ENCODE measurements at places on chromosomes 1 and 21. TPM values are rescaled to one million over a fixed set of nuclear protein-coding genes. Genes with fewer than 3 reads are reported as not detected.

The ATAD3C gene
- total RNA-seq: not detected

The ZNF593OS gene
- not detected for total RNA-seq

The SCCPDH gene
- 72.7 TPM for total RNA-seq

The KRTAP19-1 gene
- total RNA-seq: not detected

The OR2L13 gene
- total RNA-seq: 5.5 TPM

The ADAM30 gene
- total RNA-seq: not detected

The ACOT7 gene
- 77.7 TPM for total RNA-seq

The GJA9 gene
- not detected for total RNA-seq

The UBXN10 gene
- total RNA-seq: 7.4 TPM

The HSD3B2 gene
- not detected for total RNA-seq

The OSCP1 gene
- total RNA-seq: 28.1 TPM

The SLC6A9 gene
- total RNA-seq: 18.0 TPM

The FRRS1 gene
- 3.7 TPM for total RNA-seq

The TNFSF4 gene
- 1.2 TPM for total RNA-seq

The FTCD gene
- 0.69 TPM for total RNA-seq

The MX1 gene
- 13.8 TPM for total RNA-seq

The LORICRIN gene
- 0.69 TPM for total RNA-seq

The FAM167B gene
- total RNA-seq: 0.46 TPM
